ENCODE measurements at places on chromosomes 4 and X.
A peak's percentile ranks its signal among the peaks of the same experiment; 100 is the strongest.

GRCh38 chr4:86664959-86665358 lies 70.8 kb downstream of the PTPN13 start:
- DNase-seq = no peak

- DNase-seq = peak; percentile 83
Observed at GRCh38 chr4:86891762-86892635, at the start of gene C4orf36. TSS of gene C4orf36 (minus strand) at chr4:86892422. CDS start at chr4:86891520, 902 bp downstream.

DNA sequence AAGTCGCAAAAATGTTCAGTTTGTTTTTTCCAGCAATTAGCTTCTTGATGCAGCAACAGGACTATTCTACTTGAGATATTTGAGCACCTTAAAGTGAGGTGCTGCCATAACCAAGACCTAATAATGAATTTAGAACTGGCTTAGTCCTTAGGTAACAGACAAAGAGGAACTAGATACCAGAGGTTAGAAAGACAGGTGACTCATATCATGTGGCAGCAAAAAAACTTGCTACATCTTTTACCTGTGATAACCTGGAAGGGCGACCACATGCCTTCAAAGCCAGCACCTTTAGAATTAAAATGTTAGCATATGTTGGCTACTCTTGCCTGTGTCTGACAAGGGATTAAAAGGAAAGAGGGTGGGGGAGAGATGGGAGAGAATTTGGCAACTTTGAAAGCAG lies 90.4 kb downstream of the ARHGAP6 start:
- DNase-seq = no peak

GRCh38 chr4:163804001-163804400 lies 309.5 kb downstream of the TMA16 start:
- no peak for DNase-seq

- DNase-seq = no peak
Observed at GRCh38 chr4:40227284-40227683, 30.5 kb downstream of the RHOH start.

DNA sequence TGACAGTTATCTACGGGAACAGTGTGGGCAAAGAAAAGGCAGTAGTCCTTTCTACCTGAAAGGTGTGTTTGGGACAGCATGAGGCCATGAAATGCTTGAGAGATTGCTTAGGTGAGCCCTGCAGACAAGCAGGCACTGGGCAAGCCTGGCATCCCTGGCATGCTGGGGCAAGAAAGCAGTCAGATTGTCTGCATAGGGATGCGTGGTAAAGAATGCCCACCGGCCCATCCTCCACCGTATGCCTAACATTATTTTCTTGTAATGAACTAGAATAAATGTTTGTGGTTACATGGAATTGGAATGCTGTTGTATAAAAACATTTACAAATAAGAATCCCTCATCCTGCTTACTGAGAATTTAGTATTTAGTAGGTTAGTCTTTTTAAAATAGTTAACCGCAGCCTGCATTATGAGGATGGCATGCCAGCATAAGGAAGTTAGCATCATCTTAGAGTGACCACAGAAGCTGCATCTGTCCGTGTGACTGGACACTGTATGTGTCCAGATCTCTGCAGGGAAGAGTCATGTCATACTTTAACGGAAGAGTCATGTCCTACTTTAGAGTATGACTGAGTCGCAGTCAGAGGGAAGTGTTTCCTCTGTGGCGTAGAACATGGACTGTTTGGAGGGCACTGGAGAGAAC lies 18.9 kb downstream of the ZBTB49 start:
- DNase-seq = no peak

- DNase-seq = no peak
Observed at GRCh38 chrX:30967516-30967915, 78.5 kb upstream of the TAB3 start.
